ENCODE measurements at places on chromosomes 12 and 14.

GRCh38 chr12:131104463-131105350 is 151.0 kb downstream of the ADGRD1 start:
- peak; percentile 92 for DNase-seq

GRCh38 chr14:56120091-56120691 is 2.0 kb downstream of the PELI2 start:
- DNase-seq, result no peak

- no peak for DNase-seq
Observed at GRCh38 chr12:123094349-123095077, 56.4 kb downstream of the PITPNM2 start.

GRCh38 chr12:68163560-68164081 is 4.1 kb upstream of the IFNG start:
- DNase-seq, result no peak

GRCh38 chr12:14395074-14395778 is 29.7 kb downstream of the ATF7IP start:
- DNase-seq, result no peak

DNA sequence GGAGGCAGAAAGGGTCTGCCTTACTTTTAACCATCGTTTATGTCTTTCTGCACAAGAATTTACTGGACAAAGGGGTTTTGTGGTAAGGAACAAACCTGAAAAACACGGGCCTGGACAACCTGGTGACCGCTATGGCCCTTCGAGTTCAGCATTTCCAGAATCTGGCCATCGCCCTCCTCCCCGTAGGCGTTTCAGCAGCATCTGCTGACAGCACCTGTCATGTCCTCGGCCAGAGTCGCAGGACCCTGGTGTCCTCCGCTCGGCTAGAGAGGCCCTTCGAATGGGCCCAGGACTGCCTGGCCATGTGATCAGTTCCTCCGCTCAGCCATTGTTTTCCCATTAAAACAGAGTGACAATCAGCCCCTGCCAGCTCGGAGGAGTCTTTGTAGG is 142.8 kb upstream of the FKBP4 start:
- peak; percentile 19 for DNase-seq

DNA sequence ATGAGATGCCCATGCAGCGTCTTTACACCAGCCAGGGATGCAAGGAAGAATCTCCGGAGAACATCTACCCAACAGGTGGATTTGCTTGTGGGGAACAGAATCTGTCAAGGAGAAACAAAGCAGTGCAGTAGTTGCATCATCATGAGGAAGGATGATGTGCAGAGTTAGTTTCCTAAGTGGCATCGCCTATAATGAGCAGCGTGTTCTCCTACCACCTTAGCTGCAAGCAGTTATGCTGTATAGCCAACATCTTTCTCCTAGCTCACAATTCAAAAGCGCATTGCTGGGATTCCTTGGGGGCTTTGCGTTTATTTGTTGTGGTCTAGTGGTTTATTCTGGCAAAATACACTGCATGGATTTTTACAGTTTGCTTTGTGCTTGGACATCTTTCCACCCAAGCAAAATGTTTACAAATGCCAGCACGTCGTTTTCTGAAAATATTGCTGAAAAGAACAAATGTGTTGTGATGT is 233.0 kb downstream of the RGS6 start:
- DNase-seq, result no peak

GRCh38 chr12:62698701-62699101 is 232.1 kb downstream of the MON2 start:
- DNase-seq, result no peak

DNA sequence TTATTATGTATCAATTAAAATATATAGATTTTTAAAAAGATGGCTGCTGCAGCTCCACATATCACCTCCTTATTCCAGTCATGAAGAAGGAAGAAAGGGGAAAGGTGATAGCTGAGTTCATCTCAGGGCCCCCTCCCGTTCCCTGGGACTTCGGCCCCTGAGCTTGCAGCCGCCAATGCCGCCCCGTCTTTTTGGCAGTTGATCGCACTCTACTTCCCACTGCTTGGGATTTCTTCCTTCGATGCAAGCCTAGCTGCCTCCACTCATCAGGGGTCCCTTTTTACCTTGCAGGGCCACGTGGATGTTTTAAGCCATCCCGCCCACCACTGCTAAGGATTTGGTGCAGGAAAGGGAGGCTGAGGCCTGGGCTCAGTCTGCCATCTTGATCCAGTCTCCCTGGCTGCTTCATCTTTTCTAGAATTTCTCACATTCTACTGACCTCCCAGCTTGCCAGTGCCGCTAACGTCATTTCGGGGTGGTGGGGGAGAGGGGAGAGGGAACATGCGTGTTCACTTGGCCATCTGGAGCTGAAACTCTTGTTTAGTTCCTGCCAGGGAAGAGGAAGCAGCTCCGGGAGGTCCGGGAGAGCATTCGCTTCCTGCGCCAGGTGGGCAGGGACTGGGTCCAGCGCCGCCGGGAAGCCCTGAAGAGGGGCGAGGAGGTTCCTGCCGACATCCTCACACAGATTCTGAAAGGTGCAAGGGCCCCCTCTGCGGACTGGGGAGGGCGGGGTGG is 31.3 kb downstream of the CYP46A1 start:
- DNase-seq, result no peak

GRCh38 chr14:74401504-74402241 is 24.3 kb downstream of the SYNDIG1L start:
- no peak for DNase-seq

GRCh38 chr12:43636725-43637463 is 84.9 kb upstream of the ADAMTS20 start:
- no peak for DNase-seq

DNA sequence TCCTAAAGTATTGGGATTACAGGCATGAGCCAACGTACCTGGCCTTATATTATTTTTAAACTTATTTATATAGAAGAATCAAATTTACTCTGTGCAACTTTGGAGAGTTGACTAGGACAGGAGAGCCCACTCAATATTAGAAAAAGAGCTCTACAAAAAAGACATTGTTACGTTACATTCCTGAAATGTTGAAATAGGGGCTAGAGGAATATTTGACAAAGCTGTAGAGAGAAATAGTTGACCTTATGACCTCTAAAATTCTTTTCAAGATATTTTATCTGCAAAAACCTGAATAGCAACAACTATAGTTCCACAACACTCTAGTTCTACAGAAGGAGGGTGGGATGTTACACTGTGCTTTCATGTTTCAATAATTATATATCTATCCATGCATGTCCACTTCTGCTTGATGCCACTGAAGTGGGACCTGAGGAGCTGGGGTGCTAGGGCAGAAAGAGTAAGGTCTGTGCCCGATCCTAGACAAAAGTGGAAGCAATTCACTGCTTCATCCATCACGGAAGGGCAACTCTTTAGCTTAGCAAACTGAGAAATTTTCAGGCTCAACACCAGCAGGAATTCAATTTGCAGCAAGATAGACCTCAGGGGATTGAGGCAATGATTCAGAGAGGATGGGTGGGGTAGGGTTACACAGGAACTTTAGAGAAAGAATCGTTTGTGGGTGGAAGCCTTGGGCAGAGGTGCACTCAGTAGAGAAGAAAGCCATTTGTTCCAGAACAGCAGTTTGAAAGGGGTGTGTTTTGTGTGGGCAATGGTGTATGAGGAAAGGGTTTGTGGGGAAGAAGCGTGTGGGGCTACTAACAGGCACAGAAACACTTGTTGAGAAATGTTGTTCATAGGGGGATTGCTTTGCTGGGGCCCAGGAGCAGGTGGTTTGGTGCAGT is 16.0 kb upstream of the RNASE10 start:
- DNase-seq, result no peak

DNA sequence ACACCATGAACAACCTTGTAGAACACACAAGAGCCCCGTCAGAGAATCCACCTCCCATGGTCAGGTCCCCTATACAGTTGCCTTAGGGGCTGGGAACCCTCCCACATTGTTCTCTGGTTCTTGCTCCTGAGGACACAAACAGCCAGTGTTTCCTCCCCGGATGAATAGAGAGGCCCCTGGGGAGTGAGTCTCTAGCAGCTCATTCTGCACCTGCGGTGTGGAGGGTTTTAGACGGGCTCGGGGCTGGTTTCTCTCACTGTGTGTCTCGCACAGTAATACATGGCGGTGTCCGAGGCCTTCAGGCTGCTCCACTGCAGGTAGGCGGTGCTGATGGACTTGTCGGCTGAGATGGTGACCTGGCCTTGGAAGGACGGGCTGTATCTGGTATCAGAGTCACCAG is 1052.1 kb downstream of the TMEM121 start:
- DNase-seq, result no peak

DNA sequence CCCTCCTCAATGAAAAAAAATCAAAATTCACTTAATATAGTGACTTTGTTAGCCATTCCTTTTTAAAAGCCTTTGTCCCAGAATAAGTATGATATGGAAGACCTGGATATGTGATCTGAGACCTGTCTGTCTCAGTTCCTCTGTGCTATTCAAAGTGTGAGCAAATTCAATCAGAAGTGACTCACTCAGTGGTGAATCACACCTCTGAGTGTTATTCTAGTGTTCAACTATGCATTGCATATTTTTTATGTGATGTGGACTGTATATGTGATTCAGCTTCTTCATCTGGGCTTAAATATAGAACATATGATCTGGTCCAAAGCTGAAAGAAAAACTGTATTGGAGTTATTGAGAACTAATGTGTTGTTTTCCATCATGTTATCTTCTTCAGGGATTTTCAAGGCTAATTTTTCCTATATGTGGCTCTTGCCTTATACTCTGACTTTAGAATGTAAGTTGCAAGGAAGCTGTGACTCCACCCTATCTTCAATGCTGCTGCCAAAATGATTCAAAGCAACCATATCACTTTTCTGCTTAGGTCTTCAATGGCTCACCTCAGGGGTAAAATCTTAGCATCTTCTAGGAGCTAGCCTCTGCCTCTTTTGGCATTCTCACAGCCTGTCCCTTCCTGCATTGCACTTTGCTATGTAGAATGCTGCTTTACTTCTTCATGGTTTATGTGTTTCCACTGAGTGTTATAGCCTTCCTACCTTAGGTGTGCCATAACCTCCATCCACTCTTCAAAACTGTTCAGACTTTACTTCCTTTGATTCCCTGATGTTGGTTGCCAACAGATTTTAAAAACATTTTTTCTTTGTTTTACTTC is 169.8 kb downstream of the OTOGL start:
- DNase-seq, result no peak

GRCh38 chr14:103624860-103625259 is 4.2 kb upstream of the KLC1 start:
- DNase-seq, result no peak

GRCh38 chr14:65281991-65282895 is 130.3 kb upstream of the FUT8 start:
- peak; percentile 81 for DNase-seq

GRCh38 chr12:87642245-87642644 is 387.0 kb downstream of the C12orf50 start:
- no peak for DNase-seq

GRCh38 chr12:26346736-26347135 is 151.4 kb downstream of the SSPN start:
- DNase-seq, result no peak

DNA sequence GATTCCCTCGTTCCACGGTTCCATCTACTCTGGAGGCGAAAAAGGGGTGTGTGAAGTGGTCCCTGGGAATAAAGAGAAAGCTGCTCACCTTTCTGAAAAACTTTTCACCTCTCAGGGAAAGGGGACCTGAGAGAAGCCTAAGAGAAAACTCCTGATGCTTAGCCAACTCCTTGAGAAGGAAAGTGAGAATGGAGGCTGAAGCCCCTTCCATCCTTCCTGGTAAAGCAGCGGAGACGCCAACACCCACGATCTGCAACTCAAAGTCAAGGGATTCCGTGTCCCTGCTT is 110.0 kb downstream of the ARF6 start:
- no peak for DNase-seq

DNA sequence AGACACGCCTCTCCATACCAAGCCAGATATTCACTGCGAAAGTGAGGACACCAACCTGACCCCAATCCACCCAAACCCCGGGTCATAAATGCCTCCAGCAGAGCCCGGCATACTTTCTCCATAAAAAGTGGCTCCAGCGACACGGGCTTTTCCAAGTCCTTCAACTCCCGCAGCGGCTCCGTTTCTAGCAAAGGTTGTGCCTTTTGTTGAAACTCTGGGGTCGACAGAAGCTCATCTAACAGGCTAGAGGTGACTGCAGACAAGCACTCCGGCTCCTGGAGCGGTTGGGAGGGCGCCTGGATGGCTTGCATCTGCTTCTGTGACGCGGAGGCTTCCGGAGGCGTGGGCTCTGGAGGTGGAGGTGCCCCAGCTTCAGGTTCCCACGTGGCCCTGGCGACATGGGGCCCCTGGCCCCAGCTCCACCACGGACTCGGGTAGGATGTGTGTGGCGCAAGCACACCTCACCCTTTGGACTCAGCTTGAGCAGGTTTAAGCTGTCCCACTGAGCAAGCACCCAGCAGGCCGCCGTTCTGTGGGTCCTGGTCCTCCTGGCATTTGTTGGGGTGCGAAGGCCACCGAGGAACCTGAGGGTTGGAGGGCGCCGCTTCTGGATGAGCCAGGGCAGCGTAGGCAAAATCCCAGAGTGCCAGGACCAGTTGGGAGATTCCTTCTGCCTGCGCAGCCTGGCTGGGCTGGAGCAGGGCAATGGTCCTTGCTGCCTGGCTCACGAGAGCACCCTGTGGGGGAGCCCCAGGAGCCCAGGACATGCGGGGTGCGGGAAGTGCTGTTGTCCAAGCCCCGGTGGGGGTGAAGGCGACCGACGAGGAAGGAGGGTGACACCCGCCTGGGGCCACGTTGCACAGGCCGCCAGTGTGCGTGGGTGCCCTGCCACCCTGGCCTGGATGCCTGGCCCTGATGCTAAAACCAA is 186.3 kb downstream of the ALG10 start:
- no peak for DNase-seq

GRCh38 chr12:1703771-1704722 is 13.2 kb downstream of the ADIPOR2 start:
- DNase-seq, result no peak

DNA sequence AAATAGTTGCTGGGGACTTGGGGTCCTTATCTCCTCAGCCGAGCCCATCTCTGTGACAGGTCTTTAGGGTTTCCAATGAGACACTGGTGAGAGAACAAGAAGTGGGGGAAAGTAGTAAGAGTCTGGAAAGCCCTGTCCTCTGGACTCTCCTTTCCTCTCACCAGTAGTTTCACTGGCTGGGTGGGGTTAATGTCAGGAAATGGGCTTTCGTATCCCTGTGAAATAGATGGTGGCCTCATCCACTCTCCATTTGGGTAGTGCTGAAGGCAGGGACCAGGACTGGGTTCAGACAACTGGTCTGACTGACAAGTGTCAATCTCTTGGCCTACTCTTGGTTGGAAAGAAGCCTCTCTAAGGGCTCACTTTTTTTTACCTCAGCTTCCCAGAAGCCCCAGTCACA is 7.5 kb downstream of the ZNF385A start:
- no peak for DNase-seq

DNA sequence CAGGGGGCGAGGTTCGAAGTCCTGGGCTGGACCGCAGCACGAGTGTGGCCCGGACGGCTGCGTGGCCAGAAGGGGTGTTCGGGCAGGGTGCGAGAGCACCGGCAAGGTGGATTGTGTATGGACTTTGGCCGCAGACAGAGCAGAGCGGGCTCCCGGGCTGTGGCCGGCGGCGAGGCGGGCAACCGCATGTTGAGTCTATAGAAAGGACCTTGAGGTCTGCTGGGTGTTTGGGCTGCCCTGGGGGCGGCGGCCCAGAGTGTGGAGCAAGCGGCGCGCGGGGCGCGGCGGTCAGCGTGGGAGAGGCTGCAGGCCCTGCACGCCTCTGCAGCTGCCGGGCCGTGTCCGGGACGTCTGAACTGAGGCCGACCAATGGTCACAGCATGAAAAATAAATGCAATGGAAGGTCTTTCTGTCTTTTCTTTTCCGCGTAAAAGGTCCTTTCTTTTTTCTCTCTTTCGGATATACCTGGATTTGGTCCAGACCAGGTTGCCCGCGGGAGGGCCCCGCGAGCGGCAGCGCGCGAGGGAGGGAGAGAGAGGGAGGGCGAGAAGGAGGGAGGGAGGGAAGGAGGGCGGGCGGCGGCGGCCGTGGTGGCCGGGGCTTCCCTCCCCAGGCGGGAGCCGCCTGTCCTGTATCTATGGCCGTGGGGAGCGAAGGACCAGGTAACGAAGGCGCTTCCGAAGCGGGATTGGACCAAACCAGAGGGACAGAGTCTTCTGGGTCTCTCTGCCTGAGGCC is 5.5 kb upstream of the HOXC9 start:
- no peak for DNase-seq
